ENCODE measurements at places on chromosomes 2 and 18.

GRCh38 chr18:22346953-22347605, 70.6 kb downstream of the CTAGE1 start:
- DNase-seq, result no peak

DNA sequence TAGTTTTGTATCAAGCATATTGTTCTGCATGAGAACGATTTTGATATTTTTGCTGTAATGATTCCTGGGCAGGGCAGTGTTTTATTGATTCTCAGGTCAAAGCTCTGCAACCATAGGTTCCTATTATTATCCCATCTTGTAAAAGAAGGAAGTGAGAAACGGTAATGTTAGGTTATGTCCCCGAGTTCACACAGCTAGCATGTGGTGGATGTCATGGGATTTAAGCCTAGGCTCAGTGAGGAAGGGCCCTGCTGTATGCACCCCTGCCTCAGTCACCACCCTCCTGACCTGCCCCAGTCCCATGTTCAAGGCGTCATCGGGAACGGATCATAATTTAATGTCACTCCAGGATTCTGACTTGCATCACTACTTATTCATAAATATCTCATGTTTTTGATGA, 10.7 kb downstream of the ACP1 start:
- DNase-seq, result no peak

DNA sequence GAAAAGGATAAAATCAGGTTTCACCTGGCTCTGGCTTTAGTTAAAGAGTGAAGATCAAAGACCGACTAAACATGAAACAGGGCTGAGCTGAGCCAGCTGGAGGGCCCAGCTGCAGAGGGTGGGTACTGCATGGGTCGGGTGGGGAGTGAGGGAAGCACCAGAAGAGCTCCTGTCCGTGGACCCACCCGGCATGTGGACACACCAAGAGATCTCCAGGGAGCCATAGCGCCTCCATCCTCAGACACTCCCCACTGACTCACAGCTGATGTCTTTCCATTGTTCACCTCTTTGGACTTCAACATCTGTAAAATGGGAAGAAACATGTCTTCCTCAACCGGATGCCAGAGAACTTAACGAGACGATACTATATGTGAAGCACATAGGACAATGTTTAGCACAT, 178.3 kb upstream of the KLHL29 start:
- DNase-seq, result no peak

GRCh38 chr18:37953876-37954275, 388.3 kb upstream of the CELF4 start:
- no peak for DNase-seq

DNA sequence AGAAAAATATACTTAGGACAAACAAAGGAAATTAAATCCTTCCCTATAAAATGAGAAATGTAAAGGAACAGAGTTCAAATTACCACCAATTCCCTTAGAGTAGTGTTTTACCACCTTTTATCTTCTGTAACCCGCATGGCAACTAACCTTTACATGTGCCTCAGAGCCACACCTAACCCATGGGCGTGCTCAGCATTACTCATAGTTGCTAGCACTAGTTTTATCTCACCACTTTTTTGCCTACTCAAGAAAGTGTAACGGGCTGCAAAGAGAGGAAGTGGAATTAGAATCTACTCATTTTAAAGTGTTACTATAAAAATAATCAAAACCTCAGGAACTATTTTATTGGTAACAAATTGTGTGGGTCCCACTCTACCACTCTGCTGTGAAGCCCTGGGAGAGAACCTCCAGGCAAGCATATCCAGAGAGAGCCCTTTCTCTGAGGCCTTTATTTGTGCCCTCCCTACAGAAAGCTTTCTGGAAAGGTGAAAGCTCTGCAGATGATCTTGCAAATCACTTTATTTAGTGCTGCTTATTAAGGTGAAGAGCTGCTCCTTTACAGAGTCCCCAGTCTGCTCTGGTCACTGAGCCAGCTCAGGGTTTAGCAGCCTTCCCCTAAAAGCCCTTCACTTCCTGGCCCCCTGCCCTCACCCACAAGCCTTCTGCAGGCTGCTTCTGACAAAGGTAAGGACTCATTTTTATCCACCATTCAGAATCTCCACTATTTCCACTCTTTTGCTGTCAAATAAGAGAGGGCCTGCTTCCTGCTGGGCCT, 98.8 kb downstream of the TRABD2A start:
- DNase-seq, result no peak

GRCh38 chr18:25737710-25738311, 352.6 kb downstream of the SS18 start:
- no peak for DNase-seq

- DNase-seq, result no peak
These were observed 562.6 kb downstream of the DCDC2C start for GRCh38 chr2:4265936-4266335.

DNA sequence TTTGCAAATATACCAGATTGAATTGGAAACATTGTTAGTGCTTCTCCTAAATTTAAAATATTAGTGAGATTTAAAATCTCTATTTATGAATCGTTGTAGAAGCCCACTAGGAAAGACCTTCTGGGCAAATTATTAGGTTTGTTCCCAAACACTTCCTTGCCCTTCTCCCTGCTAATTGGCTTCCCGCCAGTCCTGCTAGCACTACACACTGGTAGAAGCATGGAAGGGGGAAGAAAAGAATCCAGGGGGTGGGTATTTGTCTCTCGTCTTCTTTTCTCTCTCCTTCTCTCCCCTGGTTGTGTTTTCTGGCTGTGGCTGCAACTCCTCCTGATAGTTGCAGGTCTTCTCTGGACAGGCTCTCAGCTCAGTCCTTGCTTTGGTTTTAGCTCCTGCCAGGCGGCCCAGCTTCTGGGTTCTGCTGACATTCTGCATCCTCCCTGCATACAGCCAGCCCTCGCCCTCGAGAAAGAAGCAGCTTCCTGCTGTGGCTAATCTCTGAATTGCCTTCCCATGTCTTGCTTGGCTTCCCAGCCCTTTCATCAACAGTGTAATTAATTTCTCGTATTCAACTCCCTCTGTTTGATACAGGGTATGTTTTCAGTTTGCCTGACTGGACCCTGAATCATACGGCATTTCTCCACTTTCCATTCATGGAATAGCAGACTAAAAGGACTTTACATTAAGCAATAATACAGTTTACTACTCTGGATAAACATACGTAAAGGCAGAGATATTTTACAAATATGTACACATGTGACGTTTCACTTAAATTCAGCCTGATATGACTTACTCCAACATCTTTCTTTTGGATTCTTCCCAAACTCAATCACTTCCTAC, 6.9 kb upstream of the PARD3B start:
- no peak for DNase-seq

DNA sequence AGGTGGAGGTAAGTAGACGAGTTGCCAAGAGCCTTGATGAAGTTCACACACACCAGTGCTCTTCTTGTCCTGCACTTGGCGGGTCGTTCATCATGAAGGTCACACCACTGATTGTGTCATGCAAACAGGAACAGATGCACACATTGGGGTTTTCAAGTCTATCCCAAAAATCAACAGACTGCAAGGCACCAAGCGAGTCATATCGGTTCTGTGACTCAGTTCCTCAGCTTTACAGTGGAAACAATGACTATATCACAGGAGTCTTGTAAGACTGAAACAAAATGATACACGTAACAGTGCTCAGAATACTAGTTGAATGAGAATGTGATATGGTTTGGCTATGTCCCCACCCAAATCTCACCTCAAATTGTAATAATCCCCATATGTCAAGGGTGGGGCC, 526.9 kb upstream of the ID2 start:
- DNase-seq, result no peak

GRCh38 chr18:5104246-5104645, 92.8 kb downstream of the AKAIN1 start:
- no peak for DNase-seq

- DNase-seq, result no peak
These were observed 320.6 kb downstream of the GBX2 start for GRCh38 chr2:235847576-235847975.

GRCh38 chr2:28610583-28611201, 114.8 kb downstream of the PLB1 start:
- no peak for DNase-seq

DNA sequence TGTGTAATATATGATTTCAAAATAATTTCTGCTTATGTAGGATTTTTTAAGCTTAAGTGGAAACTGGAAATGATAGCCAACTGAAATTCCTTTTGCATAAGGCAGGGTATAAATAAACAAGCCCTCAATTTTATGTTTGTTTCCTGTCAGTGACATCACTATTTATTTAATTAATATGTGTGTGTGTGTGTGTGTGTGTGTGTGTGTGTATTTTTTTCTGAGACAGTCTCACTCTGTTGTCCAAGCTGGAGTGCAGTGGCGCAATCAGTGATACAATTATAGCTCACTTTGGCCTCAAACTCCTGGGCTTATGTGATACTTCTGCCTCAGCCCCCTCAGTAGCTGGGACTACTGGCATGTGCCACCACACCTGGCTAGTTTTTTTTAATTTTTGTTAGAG, 29.3 kb upstream of the CYP20A1 start:
- no peak for DNase-seq

DNA sequence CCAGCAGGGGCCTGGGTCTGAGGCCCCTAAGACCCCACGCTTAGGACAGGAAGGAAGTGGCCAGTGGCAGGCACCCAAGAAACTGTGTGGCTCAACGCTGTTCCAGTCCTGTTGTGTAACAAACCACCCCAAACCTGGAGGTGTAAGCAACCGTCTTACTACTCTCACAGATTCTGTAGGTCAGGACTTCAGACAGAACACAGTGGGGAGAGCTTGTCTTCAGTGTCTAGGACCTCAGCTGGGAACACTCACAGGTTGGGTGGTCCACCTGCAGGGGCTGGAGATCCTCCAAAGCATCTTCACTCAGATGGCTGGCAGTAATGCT, 123.0 kb downstream of the KLHL29 start:
- no peak for DNase-seq

- DNase-seq, result no peak
These were observed 113.6 kb downstream of the CDH2 start for GRCh38 chr18:28063271-28063761.

Data from right renal pelvis (tissue), 4 donors.